ENCODE measurements at places on chromosomes 16 and 17.
A peak's percentile ranks its signal among the peaks of the same experiment; 100 is the strongest.

- DNase-seq: no peak
These were observed 180.1 kb downstream of the PARN start for GRCh38 chr16:14449790-14450480.

GRCh38 chr16:66695935-66696668 lies 441 bp downstream of the CMTM4 start:
- DNase-seq: peak; percentile 2

DNA sequence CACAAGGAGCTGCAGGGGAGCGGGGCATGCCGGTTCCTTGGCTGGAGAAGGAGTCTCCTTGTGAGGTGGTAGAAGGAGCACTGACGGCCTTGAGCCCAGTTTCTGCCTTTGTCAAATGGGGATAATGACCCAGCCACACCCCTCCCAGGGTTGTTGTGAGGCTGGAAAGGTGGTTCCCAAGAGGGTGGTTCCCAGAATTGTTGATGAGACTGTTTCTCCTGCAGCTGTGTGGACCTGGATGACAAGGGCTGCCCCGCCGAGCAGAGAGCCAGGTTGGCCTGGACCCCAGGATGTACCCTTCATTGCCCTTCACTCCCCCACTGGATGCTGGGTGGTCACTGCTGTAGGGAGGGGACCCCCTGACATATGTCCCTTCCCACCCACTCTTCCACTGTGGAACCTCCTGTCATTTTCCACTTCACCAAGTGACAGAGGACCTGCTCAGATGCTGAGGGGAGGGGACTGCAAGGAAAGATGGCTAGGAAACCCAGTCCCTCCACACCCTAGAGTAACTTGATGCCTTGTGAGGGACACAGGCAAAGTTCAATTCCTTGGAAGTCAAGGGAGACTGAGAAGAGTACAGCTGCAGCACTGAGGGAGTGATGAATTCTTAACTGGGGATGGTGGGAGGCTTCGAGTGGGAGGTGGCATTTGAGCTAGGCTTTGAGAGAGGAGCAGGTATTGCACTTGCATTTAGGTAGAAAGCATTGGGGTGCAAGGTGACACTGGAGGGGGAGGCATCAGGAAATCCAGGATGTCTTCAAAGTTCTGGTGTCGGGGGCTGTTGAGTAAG lies 10.6 kb downstream of the MIEN1 start:
- DNase-seq: no peak

- DNase-seq: no peak
These were observed 305.2 kb downstream of the SEC14L1 start for GRCh38 chr17:77445760-77446532.

GRCh38 chr17:81309859-81310839 lies 15.0 kb upstream of the SLC38A10 start:
- no peak for DNase-seq
